IPS DF 19.7 (cell line): ENCODE measurements at places on chromosomes 11 and 22.
A peak's percentile ranks its signal among the peaks of the same experiment; 100 is the strongest.

- no peak for DNase-seq
These were observed 50.6 kb downstream of the WNT11 start for GRCh38 chr11:76155500-76156227.

- no peak for DNase-seq
These were observed 110.7 kb downstream of the ZBTB16 start for GRCh38 chr11:114170226-114170625.

- DNase-seq = no peak
These were observed 10.4 kb upstream of the LINC01488 start for GRCh38 chr11:69470793-69471728.

DNA sequence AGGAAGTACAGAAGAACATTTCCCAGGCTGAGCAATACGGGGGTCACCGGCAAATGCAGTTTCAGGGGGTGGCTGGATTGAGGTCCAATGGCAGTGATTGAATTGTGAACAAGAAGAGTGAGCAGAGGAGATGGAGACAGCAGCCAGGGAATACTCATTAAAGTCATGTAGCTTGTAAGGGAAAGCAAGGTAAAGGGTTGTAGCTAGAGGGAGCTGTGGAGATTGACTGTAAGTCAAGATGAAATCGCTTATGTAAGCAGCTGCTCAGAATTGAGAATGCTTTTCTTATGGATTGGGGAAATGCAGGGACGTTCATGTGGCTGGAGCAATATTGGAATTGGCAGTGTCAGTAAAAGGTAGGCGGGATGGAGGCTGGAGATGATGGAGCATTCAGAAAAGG lies 111.4 kb upstream of the TBCEL start:
- DNase-seq = peak; percentile 25

DNA sequence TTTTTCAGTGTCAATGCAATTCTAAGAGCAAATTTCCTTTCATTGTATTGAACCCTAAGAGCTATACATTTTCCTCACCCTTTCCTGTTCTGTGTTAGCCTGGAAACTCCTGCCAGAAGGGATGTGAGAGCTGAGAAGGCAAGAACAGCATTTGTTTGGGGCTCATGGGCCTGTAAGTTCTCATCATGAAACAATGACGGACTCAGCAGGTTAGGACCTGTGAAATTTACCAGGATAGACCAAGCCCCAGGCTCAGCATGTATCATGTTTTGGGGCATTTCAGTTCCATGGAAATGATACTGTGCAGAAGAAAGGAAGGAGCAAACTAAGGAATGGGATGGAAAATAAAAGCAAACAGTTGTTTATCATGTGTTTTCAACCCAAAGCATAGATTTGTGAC lies 41.6 kb downstream of the NTM start:
- DNase-seq = no peak

DNA sequence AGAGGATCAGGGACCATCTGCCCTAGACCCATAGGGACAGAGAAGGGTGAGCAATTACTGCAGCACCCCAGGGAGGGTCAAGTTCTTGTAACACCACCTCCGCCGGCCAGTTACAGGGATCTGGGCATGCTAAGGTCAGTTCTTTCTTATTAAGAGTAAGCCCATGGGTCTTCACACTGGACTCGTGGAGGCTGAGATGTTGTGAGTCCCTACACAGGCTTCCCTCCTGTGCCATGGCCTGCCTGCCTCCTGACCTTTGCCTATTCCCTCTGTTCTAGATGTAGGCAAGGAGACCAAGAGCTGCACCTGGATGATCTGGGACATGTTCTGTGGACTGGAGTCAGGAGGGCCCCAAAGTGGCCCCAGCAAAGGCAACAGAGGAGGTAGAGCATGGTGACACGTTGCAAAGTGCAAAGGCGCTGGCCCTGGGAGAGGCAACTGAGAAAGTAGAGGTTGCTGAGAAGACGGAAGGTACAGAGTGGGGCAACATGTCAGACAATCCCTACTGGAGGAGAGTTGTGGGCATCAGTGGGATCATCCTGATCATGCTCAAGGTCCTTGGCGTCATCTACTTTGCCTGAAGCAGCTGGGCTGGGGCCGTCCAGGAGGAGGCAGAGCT lies 16.3 kb upstream of the GNAZ start:
- no peak for DNase-seq

- DNase-seq = no peak
These were observed 10.1 kb downstream of the TRIM66 start for GRCh38 chr11:8672346-8672745.

- DNase-seq = no peak
These were observed 356.5 kb downstream of the INSC start for GRCh38 chr11:15471048-15471894.

DNA sequence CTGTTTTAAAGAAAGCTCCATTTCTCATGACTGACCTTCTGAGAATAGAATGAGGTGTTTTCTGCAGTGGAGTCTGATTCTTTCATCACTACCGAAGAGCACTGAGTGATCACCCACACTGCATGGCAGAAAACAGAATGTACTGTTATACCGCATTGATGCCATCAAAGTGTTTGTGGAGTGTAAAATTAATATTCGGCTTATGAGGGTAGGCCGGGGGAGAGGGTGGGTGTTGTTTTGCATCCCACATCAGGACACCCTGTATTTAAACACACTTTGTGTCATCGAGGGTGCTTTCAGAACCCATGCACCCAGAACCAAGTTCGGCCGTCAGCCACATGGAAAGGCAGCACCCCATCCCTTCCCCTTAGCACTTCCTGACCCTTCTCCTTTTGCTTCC lies 41.3 kb upstream of the ETS1 start:
- no peak for DNase-seq

- DNase-seq = no peak
These were observed 40.8 kb downstream of the TBC1D22A start for GRCh38 chr22:46803031-46803880.

GRCh38 chr11:17649696-17650095 lies 69.7 kb upstream of the MYOD1 start:
- no peak for DNase-seq

DNA sequence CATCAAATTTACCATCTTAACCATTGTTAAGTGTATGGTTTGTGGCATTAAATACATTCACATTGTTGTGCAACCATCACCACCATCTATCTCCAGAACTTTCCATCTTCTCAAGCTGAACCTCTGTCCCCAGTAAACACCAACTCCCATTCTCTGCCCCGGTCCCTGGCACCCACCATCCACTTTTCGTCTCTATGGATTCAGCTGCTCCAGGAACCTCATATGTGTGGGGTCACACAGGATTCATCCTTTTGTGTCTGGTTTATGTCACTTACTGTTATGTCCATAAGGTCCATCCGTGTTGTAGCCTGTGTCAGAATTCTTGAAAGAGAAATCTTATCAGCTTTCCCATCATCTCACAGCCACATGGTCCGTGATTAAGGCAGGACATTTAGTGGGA lies 16.3 kb downstream of the TSPAN32 start:
- DNase-seq = no peak

DNA sequence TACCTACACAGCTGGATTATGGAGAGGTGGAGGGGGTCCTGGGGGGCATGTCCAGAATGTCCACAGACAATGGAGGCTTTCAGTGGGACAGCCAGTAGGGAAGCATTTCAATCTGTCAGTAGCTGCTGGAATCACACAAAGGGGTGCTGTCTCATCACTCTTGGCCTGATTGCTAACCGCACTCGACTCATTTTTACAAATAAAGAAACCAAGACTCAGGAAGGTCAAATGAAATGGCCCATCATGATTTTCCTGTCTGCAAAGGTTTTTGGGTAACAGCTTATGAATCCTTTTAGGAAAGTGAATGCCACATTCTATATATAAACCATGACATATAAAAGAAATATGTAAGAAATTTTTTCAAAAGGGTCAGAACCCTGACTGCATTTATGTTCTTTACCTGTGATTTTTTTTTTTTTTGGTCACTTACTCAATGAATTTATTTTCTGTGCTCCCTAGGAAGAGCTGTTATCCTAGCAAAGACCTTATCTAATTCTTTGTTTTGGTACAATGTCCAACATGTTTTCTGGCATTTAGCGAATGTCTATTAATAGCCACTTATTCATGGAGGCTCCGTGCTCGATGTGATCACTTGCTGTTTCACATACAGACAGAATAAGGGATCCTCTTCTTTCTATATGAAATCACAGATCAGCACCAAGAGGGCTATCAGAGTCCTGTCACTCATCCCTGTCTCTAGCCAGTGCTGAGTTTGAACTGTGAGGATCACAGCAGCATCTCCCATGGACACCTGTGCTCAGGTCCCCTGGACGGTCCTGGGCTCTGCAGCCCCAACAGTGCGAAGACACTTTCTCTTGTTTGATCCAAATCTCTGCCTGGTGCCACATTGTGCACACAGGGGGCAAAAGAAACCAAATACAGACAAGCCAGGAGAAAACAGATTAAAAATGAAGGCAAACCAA lies 979.7 kb downstream of the NTM start:
- DNase-seq = no peak

DNA sequence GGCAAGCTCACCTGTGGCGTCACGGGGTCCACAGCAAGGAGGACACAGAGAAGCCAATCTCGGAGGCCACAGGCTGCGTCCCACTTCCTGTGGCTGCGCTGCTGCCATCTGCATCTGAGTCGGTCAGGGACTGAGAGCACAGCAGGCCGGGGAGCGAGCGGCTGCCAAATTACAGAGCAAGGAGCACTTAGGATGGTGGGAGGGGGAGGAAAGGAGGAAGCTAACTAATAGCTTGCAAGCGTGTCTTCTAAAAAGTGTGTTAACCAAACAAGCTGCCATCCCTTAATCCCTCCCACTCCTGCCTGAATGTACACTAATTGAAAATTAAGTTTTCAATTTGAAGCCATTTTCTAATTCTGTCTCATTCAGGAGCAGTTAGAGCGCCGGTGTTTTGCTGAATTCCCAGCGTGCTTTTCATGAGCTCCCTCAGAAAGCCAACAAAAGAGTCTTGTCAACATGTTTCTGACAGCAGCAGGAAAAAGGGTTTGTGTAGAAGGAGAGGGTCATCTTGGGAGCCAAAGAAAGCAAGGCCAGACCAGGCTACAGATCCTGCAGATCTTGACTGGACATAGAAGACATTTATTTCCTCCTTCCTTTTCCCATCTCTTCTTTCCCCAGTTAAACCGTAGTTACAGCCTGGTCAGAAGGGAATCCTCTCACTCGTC lies 42.4 kb upstream of the API5 start:
- no peak for DNase-seq

GRCh38 chr22:23437779-23438178 lies 142.3 kb downstream of the IGLL1 start:
- DNase-seq = no peak

- no peak for DNase-seq
These were observed 12.5 kb downstream of the SLC6A5 start for GRCh38 chr11:20611892-20612291.

- no peak for DNase-seq
These were observed 14.1 kb upstream of the ARAP1 start for GRCh38 chr11:72766152-72766902.

GRCh38 chr11:77206264-77207018 lies 78.4 kb downstream of the MYO7A start:
- DNase-seq = no peak

GRCh38 chr11:64021757-64022093 lies 14.0 kb upstream of the FLRT1 start:
- no peak for DNase-seq

GRCh38 chr11:72627594-72628281 lies 46.5 kb downstream of the PDE2A start:
- no peak for DNase-seq

GRCh38 chr22:49398646-49399045 lies 429.0 kb downstream of the BRD1 start:
- no peak for DNase-seq

- DNase-seq = no peak
These were observed 368.7 kb downstream of the METTL15 start for GRCh38 chr11:28476864-28477263.

DNA sequence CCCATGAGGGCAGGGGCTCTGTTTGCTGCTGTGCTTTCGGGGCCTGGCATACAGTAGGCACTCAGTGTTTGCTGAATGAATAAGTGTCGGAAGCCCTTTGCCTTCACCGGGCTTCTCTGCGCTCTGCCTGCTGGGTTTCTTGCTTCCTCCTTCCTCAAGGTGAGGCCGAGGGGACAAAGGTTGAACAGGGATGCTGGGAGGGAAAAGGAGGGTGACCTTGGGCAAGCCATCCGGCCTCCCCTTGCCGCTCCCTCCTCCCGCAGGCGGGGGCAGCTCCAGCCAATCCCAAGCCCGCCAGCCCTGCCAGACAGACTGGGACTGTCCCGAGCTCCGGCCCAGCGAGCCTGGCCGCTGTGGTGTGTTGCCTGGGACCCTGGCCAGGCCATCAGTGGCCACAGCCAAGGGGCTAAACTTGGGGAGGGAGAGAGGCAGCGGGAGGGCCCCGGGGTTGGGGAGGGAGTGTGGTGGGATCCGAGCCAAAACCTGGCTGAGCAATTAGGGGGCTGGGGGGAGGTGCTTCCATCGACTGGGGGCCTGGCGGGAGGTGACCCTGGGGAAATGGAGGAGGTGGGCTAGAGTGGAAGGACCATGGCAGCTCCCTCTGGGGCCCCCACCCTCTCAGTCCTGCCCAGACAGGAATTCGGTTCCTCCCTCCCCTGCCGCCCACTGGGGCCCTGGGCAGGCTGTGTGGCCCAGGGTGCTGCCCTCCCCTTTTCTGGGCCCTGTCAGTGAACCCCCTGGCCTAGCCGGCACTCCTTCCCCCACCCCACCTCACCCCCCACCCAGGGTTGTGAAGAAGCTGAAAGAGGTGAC lies 3.4 kb upstream of the RCOR2 start:
- DNase-seq = no peak

GRCh38 chr11:123187248-123187647 lies 7.8 kb downstream of the CLMP start:
- DNase-seq = no peak

- no peak for DNase-seq
These were observed 973.2 kb downstream of the NTM start for GRCh38 chr11:132343445-132344175.

DNA sequence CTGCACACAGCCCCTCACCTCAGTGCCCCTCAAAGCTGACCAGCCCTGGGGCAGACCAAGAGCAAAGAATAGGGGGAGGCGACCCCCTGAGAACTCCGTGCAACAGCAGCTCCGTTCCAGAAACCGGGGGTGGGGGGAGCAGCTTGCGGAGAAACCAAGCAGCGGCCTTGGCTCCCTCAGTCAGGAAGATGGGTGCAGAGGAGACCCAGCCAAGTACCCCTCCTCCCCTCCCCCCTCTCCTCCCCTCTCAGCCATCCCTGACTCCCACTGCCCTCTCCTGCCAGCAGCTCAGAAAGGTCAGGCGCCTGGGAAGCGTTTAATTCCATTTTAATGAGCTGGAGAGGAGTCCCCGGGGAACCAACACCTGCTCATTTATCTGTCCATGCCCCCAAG lies 78.9 kb downstream of the PDE2A start:
- no peak for DNase-seq

DNA sequence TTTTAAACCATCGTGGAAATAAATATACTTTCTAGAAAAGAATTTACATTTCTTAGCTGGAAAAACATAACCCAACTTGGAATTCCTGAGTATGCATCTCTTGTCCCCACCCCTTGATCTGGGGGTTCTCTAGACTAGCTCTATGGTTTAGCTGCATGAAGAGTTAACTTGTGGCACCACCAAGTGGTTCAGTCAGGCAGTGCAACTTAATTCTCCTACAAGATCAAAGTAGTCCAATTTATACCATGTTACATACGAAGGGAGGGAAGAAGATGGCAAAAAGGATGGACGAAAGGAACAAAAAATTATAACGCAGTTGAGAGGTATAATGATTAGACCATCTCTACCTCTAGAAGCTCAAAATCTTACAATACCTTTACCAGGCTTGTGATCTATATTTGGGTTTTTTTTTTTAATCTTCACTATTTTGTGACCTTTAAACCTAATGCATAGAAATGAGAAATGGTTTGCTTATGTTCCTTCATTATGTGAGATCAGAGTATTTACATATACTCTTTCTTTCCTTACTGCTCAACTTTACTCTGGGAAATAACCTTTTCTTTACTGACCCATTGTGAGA lies 28.5 kb upstream of the ALKBH3 start:
- DNase-seq = peak; percentile 45

- DNase-seq = no peak
These were observed 13.9 kb upstream of the MOGAT2 start for GRCh38 chr11:75703695-75704237.
